ENCODE measurements at places on chromosomes 16 and 17.
A peak's percentile ranks its signal among the peaks of the same experiment; 100 is the strongest.

DNA sequence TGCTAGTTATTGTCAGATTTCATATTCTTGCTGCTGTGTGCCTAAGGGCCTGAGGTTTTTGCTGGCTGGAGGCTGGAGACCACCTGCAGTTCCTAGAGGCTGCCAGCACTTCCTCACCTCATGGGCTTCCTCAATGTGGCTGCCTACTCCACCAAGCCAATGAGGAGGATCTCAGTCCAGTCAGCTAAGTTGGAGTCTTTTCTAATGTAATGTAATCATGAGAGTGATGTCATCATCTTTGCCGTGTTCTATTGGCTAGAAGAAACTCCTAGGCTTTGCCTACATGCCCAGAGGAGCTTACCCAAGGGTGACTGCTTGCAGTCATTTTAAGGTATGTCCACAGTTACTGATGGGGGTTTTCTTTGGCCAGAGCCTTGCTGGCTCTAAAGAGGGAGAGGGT, 53.0 kb downstream of the SOCS3 start:
- DNase-seq: no peak

DNA sequence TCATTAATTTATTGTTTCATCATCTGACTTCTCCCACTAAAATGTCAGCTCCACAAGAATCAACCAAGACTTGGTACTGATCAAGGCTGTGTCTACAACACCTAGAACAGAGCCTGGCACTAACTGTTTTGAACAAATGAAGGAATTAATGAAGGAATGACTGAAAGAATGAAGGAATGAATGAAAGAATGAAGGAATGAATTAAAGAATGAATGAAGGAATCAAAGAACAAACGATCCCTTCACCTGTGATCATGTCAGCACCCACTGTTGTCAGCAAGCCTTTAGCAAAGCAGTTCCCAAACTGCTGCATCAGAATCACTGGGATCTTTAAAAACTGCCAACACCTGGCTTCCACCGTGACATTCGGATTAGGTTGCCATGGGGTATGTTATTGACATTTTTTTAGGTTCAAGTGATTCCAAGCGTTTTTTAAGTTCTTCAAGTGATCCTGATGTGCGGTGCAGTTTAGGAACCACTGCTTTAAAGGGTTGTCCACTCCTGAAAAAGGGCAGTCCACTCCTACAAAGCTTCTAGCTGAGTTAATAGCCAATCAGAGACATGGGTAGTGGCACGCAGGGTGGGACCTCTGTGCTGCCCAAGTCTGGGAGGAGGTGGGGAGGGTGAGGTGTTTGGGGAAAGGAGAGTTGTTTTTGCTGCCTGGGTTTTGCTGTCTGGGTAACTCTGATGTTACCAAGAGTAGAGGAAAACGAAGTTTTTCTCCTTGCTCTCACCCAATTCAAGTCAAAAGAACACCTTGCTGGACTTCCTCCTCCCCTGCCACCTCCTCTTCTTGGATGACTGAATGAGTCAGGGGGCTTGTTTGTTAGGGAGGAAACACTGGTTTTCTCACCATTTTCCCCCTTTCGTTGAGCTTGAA, 89.7 kb downstream of the RAB11FIP4 start:
- DNase-seq: no peak

DNA sequence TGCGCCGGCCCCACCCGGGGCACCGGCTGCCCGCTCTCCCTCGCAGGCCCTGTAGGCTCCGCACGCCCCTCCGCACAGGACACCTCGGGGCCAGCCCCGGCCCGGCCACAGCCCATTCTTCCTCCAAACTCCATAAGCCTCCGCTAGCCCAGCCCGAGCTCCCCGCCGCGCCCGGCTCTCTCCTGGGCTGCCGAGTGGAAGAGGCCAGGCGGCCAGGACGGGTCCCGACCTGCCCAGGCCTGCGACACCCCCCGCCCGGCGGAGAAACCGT, 397 bp downstream of the NCOR1 start:
- peak; percentile 32 for DNase-seq

- DNase-seq: no peak
These were observed 1.7 kb upstream of the ANKRD13B start for GRCh38 chr17:29591146-29591736.

DNA sequence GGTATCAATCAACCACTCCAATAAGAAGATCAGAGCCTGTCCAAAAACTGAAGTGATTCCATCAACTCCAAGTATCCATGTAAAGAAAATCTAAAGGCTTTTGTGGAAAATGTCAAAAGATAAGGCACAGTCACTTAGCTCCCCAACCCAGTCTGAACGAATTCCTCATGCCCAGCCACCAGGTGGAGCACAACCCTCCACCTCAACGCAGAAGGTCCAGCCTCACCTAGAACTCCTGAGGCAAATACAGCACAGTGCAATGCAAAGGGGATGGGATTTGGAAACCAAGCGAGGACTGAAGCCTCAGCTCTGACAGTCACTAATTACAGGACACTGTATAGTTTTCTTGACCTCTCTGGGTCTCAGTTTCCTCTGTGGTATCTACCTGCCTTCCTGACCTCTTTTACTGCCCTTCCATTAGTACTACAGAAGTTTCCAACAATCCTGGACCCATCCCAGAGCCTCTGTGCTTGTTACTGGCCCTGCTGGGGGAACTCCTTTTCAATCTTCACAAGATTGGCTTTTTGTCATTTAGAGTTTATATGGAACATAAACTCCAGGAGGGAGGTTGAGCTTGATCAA, 2.0 kb downstream of the NCBP3 start:
- DNase-seq: no peak

GRCh38 chr16:2008631-2009163, 924 bp downstream of the ZNF598 start:
- no peak for DNase-seq

DNA sequence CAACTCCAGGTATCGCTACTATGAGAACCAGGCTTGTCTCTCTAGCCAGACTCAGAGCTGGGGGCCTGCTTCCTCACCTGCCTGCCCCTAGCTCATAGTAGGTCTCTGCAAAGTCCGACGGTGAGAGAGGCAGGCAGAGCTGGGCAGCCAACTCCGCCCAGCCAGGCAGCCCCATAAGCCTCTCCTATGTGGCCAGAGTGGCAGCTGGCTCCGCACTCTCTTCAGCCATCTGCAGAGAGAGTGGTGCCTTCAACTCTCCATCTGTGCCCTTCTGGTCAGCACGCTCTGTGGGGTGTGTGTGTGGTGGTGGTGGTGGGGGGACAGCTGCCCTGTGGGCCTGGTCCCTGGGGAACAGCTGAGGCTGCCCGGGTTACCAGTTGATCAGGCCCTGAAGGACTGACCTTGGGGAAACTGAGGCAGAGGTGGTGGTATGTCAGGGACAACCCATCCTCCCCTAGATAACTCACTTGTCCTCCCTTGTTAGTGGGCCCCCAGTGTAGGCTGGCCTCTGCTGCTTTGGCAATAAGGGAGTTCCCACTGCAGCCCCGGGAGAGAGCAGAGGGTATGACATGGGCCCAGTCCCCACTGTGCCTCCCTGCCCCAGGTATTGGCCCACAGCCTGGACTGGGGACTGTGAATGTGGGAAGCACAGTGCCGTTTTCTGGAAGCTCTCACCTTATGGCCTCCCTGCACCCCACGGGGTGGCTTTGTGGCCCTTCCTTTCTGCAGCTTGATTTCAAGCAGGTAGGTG, 1.8 kb upstream of the ADGRG1 start:
- DNase-seq: no peak

DNA sequence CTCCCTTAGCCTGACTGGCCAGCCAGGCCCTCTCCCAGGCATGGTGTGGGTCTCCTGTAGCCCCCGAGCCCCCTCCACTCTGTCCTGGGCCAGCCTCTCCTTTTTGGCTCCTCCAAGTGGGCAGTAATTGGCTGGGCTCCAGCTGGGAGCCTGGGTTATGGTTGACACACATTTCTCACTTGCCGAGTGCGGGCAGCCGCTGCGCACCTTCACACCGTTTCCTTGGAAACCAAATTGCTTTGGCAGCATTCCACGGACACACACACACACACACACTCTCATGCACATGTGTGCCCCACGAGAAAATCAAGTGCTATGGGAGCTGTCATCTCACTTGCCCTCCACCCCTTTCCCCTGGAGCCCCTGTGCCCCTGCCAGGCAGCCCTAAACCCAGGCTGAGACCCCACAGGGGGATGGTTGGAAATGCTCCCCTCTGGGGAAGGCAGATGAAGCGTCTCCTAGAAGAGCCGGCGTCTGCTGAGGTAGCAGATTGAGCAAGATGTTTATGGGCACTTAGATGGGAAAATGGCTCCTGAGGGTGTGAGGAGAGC, 402.7 kb upstream of the TNRC6C start:
- no peak for DNase-seq

GRCh38 chr16:3465911-3466584, 22.6 kb downstream of the NAA60 start:
- no peak for DNase-seq

- DNase-seq: no peak
These were observed 8.4 kb upstream of the CNTNAP4 start for GRCh38 chr16:76268824-76269223.
